Occipital lobe (tissue), 3 donors: ENCODE measurements at places on chromosomes 13 and 19. TPM values are rescaled to one million over a fixed set of nuclear protein-coding genes. Genes with fewer than 3 reads are reported as not detected.

SLITRK1 gene
- 29.6 TPM for total RNA-seq

EID2 gene
- 26.4 TPM for total RNA-seq

CBY2 gene
- not detected for total RNA-seq

LIM2 gene
- total RNA-seq: not detected

GADD45GIP1 gene
- total RNA-seq: 13.3 TPM

TICAM1 gene
- 0.78 TPM for total RNA-seq

ZNF528 gene
- 57.9 TPM for total RNA-seq
